ENCODE measurements at places on chromosomes 3 and 15. TPM values are rescaled to one million over a fixed set of nuclear protein-coding genes. Genes with fewer than 3 reads are reported as not detected.

The GP5 gene
- 0.39 TPM for total RNA-seq

The CPN2 gene
- total RNA-seq = 0.10 TPM

The MME gene
- 55.5 TPM for total RNA-seq

The SLC12A1 gene
- total RNA-seq = not detected

The TGM4 gene
- not detected for total RNA-seq

The LDHAL6B gene
- not detected for total RNA-seq

The PRR20G gene
- total RNA-seq = not detected

DNA sequence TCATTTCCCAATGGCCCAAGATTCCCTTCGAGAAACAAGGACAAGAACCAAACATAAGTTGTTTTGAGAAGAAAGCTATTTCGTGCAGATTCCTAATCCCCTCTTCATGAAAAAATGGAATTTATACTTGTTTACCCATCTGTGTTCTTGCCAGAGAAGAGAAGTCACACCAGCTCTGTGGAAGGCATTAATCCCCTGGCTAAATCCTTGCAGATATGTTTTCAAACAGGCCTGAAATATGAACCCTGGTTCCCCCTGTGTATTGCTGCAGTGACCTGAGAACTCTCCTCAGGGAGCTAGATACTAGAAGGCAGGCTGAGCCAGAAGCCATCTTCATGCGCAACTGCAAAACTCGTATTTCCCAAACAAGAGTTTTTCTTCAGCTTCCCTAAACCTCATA lies 337.7 kb downstream of the NEK10 start:
- no peak for DNase-seq

DNA sequence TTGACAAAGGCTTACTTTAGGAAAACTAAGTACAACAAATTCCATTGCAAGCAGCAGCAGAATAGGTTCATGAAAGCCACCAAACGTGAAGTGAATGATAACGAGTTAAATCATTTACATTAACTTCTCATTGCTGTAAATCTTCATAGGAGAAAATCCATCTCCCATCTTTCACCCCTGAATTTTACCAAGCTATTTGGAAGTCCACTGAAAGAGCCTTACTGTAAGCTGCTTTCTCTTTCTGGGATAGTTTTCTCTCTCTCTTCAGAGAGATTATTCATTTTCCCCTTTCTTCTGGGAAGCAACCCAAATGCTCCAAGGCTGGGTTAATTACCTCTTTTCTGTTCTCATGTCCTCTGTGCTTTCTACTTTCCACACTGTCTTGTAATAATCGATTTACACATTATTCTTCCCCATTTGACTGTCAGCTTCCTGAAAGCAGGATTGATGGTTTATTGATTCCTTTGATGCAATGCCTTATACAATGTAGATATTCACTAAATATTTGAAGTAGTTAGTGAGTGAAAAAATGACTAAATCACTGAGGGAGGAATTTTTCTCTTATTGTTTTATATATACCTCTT lies 914.3 kb upstream of the ARPP21 start:
- DNase-seq = no peak

DNA sequence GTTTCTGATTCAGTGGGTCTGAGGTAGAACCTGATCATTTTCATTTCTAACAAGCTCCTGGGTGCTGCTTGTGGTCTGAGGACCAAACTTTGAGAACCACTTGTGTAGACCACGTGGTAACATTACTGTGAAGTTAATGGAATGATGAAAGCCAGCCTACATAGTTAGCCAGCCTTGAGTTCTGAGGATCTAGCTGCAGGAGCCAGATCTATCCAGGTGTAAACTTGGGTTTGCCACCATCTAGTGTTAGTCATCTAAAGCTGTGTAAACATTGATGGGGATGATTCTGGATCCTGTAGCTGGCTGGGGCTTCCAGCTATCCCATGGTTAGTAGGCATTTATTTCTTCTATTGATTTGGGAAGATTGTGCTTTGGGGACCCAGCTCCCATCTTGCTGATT lies 170.0 kb downstream of the TMEM108 start:
- no peak for DNase-seq

- no peak for DNase-seq
These were observed 51.2 kb downstream of the EPHA6 start for GRCh38 chr3:96865605-96866004.

- no peak for DNase-seq
These were observed 48.5 kb upstream of the RAP2B start for GRCh38 chr3:153113541-153113940.

- DNase-seq = no peak
These were observed 4.6 kb upstream of the PTPN9 start for GRCh38 chr15:75583701-75584100.

DNA sequence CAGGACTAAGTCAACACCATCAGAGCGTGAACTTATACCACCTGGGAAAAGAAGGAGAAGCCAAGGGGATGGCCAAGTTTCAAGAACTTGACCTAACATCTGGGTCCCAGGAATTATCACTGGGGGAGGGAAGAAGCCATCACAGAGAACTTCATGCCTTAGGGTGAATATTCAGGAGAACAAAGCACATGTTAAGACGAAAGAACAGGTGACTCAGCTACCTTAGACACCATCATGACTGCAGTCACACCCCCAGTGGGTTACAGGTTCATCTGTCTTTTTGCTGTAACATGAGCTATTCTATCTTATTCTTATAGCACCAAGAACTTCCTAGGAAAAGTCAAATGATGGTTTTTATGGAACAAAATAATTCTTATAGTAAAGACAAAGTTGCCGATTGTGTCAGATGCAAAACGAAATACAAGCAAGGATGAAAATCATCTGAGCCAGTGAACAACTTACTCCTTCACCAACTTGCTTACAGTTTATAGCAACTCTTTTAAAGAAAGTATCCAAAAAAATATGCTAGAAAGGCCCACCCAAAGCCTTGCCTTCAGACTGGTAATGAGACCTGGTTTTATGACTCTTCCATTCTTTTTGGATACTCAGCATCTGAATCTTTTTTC lies 72.0 kb downstream of the TPRA1 start:
- no peak for DNase-seq

GRCh38 chr15:95880630-95881029 lies 449.9 kb upstream of the NR2F2 start:
- no peak for DNase-seq

GRCh38 chr3:37227870-37228549 lies 53.6 kb upstream of the LRRFIP2 start:
- no peak for DNase-seq

- no peak for DNase-seq
These were observed 80.8 kb upstream of the EPHB3 start for GRCh38 chr3:184480831-184481230.

DNA sequence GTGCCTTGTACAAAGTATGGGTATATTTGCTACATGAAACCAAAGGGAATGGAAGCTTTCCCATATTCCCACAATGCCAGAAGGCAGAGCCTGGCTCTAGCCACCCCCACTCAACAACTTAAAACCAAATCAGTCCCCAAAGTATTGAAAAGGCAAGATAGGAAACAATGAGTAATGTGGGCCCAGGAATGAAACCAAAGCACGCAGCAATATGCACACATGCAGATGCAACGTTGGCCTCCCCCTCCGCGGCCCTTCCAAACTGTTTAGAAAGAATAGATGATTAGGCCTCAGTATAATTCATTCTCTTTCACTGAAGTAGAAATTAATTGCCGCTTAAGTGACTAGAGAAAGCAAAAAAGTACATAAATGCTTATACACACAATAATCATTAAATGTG lies 59.1 kb downstream of the THRB start:
- no peak for DNase-seq

Measured in skin of body (tissue), 3 donors.